ENCODE measurements at places on chromosomes 13 and 19. TPM values are rescaled to one million over a fixed set of nuclear protein-coding genes. Genes with fewer than 3 reads are reported as not detected.

- no peak for DNase-seq
Observed at GRCh38 chr13:67330149-67330548, 100.0 kb upstream of the PCDH9 start.

DNA sequence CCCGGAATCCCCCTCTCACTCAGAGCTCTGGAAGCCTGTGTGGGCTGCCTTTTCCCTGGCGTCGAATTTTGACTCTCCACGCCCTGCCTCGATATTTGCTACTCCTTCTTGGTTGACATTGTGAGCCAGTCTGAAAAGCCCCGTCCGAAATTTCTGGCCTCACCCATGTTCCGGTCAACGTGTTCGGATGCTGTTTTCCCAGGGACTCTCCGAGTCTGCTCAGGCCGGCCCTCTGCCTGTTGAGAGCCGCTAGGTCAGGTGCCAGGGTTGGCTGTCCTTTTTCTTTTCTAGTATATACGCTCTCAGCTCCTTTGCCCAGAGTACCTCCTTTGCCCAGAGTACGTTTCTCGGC lies 6.8 kb upstream of the DGKH start:
- peak; percentile 70 for DNase-seq

- peak; percentile 31 for DNase-seq
Observed at GRCh38 chr19:16224293-16225045, 26.8 kb downstream of the AP1M1 start.

DNA sequence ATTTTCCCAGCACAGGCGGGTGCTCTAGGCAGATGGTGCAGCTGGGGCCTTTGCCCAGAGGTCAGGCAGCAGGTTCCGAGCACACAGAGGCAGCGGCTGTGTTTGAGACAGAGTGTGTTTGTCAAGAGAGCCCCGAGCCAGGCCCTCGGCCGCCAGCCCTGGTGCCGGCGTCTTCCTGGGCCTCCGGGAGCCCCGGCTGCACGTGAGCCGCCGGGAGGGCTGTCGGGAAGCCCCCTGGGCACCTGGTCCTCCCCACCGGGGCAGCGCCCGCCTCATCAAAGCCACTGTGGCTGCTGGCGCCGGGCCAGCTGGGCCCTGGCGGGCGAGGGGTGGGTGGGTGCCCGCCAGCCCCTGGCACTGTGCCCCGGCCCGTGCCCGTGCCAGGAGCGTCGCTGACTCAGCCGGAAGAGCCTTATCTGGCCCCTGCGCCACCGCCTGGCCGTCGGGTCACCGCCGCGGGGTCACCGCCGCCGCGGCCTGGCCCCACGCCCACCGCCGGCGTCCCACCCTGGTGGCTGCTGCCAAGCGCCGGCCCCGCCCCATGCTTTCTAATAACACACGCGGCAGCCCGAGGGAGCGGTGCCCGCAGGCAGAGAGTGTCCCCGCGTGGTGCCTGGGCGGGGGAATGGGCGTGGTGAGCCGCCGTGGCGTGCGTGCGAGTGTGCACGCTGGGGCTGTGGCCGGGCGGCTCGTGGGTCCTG lies 14.9 kb downstream of the ARID3A start:
- no peak for DNase-seq

DNA sequence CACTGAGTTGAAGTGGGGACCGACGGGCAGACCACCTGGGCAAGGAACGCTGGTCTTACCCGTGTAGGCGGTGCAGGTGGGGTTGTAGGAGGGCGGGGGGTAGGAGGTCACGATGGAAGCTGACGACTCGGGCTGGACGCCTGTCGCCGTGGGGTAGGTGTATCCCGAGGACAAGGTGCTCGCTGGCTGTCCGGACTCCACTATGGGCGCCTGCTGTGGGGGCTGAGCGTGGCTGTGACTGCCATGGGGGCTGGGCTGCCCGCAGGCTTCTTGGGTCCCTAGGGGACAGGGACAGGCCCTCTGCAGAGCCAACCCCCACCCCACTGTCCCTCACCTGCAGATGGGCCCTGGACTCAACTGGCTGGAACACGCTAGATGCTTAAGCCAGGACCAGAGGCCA lies 37.2 kb downstream of the ZFR2 start:
- peak; percentile 51 for DNase-seq

GRCh38 chr13:100789968-100790367 lies 115.4 kb upstream of the TMTC4 start:
- DNase-seq: no peak

GRCh38 chr19:37990362-37990761 lies 83.4 kb downstream of the SIPA1L3 start:
- no peak for DNase-seq

Gene FGF9
- 0.42 TPM for total RNA-seq

Gene ZSWIM4
- total RNA-seq: 18.3 TPM

Measured in H7 (cell line).